CD4-positive, alpha-beta T cell treated with Interleukin-1 beta for 1 hour (primary cell): ENCODE measurements at places on chromosomes 6 and 20.

DNA sequence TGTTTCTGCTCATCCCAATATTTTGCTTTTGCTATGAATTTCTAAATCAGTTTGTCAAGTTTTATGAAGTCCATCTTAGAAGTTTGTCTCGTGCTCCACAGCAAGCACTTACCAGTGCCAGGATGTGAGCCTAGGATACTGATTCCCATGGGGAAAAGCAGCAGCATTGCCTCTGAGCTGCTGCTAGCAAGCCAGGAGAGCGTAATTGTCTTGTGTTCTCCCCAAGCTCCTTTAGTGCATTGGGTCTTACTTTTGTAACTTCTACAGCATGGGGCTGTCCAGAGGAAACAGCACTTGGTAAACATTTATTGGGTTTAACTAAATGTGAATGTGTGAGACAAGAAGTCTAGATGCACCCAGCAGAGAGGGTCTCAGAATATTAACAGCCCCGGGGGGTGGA lies 76.1 kb downstream of the RNF182 start:
- DNase-seq: no peak

- no peak for DNase-seq
Measured at GRCh38 chr20:34713194-34713943, 9.2 kb downstream of the TP53INP2 start.

- DNase-seq: peak; percentile 36
Measured at GRCh38 chr6:17633465-17634188, 33.5 kb downstream of the FAM8A1 start.

DNA sequence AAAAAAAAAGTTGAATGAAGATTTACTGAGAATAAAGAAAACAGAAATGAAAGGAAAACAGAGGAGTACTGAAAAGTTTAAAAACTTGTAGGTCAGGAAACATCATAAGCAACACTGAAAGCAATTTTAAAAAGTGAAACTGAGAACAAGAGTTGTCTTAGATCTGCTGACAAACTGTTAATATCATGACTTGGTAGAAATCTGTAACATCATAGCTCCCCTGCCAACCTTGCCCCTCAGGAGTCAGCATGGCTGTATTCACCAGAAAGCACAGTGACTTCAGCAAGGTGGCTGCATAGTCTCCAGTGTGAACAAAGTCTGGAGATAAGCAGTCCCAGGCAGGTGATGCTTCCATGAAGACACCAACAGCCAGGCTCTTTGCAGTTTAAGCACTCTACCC lies 5.3 kb downstream of the NAA20 start:
- DNase-seq: no peak

- DNase-seq: no peak
Measured at GRCh38 chr6:37007340-37008043, 2.0 kb downstream of the FGD2 start.

DNA sequence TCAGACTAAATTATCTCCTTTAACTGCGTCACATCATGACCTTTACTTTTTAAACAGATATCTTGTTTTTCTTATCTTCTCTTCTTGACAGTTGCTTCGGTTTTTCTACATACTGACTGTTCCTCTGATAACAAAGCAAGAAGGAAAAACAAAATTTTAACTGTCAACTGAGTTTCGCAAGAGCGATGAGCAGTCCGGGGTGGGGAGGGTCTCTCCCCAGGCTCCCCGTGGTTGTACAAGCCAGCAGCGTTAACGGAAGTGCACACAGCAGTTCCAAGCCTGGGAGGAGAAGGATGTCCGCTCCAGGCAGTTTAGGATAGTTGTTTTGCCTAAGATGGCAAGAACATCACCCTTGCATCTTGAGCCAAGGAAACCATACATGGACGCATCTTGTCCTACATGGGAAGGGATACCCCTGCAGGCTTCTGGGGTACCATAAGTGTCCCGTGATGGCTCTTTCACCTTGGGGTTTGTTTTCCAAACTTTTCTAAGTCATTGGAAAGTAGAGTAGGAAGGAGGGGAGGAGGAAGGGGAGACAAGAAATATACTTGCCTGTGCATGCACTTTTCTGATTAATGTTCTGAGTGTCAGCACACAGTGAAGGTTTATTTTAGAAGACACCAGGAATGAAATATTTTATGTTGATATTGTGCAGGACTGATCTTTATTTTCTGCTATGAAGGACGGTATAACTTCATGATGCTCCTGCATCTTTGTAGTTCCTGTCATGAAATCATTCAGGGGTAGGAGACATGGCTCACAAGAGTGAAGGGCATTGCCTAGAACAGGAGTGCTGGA lies 20.8 kb downstream of the SLC24A3 start:
- DNase-seq: no peak

- no peak for DNase-seq
Measured at GRCh38 chr6:20712011-20712410, 177.8 kb downstream of the CDKAL1 start.

GRCh38 chr20:40856653-40857052 lies 167.6 kb upstream of the MAFB start:
- no peak for DNase-seq

DNA sequence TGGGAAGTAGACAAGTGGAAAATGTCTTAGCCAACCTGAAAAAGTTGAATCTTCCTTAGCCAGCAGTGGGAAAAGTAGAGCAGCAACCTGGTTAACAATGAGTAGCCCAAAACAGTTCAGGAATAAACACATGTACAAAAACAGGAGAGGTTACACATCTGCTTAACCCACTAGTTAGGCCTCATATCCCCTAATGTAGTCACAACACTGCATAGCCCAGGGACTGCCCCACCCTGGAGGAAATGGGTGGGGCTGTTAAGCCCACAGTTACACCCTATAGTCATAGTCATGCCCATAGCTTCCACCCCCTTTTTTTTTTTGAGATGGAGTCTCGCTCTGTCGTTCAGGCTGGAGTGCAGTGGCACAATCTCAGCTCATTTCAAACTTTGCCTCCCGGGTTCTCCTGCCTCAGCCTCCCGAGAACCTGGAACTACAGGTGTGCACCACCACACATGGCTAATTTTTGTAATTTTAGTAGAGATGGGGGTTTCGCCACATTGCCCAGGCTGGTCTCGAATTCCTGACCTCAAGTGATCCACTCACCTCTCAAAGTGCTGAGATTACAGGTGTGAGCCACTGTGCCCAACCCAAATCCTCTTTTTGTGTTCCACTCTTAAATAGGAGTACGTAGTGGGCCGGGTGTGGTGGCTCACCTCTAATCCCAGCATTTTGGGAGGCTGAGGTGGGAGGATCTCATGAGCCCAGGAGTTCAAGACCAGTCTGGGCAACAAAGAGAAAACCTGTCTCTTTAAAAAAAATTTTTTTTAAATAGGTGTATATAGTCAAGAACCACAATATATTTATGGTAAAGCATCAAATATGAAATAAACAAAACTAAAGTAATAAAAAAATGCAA lies 24.5 kb downstream of the ILRUN start:
- peak; percentile 87 for DNase-seq

DNA sequence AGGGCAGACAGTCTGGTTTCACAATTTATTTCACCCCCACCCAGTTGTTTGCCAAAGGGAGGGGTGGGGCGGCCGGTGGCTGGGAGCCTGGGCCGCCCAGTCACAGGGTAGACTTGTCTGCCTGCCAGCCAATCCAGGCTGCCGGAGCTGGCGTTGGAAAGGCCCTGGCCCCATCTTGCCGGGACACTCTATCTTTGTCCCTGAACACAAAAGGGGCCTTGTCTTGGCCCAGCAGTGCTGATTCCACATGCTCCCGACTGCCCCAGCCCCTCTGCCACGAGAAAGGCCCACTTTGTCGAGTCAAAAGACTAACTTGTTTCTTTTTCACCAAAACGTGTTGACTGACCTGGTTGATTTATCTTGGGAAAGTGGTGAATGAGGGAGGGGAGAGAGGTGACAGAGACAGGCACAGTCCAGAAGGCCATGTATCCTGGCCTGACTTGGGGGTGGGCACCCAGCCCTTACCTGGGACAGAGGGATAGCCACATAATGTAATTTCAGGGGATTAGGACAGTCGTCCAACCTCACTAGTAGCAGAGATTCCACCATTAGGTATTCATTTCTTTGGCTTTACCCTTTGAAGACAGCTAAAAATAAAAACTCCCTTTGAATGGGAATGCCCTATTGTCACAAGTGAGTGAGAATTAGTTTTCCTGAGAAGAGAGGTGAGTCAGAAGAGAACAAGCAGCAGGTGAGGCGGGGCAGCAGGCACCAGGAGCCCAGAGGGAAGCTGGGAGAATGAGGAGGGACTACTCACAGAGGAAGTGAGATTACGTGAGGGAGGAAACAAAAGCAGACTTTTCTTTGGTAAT lies 67.0 kb upstream of the SIRPA start:
- DNase-seq: no peak

- no peak for DNase-seq
Measured at GRCh38 chr6:21005816-21006570, 471.7 kb downstream of the CDKAL1 start.

- no peak for DNase-seq
Measured at GRCh38 chr6:143882401-143882930, 18.2 kb downstream of the ZC2HC1B start.

- DNase-seq: peak; percentile 56
Measured at GRCh38 chr6:111870051-111870741, 3.1 kb downstream of the FYN start.

DNA sequence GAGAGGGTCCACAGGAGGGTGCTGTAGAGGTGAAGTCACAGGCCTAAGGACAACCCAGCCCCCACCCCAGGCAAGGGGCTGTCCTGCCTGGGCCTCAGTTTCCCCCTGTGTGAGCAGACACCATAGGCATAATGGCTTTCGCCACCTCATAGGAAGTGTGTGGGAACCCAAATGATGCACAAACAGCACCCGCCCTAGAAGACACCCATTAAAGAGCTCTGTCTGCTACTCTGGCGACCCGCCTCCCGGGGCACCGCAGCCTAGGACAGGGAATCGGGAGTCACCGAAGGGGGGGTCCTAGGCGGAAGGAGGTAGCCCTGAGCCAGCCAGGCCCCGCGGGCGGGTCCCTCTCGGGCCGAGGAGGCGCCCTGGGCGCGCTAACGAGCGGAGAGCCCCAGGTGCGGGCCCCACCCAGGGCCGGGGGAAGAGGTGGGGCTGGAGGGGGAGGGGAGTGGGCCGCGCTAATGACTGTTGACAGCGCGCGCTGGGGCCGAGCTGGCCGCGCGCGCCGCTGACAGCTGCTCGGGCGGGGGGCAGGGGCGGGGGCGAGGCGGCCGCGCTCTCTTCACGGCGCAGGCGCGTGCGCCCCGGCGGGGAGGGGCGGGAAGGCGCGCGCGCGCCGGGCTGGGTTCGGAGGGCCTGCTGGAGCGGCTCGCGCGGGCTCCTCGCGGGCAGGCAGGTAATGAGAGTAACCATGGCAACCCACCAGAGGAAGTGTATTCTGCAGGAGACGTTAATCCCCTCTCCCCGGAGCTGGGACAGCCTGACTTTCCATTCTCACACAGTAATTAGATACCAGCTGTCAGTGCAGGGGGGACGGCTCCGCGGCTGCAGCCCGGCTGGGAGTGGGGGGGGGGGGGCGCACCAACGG lies 48.9 kb downstream of the NOL4L start:
- peak; percentile 87 for DNase-seq

DNA sequence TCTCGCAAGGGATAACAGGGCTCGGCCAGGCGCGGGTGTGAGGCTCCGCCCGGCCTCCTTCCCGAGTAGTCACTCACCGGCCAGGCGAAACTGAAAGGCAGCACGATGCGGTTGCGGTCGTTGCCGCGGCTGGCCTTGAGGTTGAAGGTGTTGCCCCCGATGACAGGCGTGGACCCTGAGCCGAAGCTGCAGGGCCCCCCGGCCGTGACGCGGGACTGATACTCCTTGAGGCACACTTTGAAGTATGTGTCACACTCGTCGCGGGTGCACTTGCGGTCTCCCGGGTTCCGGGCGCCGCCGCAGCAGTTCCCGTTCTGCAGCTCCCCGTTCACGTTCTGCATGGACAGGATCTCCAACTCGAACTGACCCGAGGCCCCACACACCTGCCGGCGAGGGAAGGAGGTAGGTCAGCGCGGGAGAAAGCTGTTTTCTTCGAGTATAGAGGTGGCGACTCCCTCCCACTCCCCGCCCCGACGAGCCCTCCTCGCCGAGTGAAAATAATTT lies 1.1 kb downstream of the JAG1 start:
- DNase-seq: peak; percentile 47

- DNase-seq: no peak
Measured at GRCh38 chr6:88208726-88209125, 42.6 kb upstream of the CNR1 start.

DNA sequence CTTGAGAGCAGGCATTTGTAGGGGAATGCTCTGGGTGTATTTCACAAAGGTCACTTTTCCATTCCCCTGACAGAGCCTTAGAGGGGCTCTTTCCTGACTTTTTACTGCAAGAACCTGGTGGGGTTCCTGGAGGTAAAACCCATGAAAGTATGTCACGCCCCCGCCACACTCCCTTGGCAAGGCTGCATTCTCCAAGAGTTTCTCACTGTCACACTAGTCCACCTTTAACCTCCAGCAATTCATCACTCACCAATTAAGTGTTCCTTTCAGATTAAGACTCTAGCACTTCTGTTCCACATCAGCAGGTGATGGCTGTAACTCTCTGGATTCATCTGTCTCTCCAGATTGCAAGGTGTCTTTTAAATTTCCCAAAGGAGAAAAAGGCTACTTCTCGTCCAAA lies 32.7 kb upstream of the NKX2-4 start:
- no peak for DNase-seq

- no peak for DNase-seq
Measured at GRCh38 chr6:36774331-36774730, 64.9 kb downstream of the CPNE5 start.
